Occipital lobe (tissue), 3 donors: ENCODE measurements at places on chromosomes 7 and 10. TPM values are rescaled to one million over a fixed set of nuclear protein-coding genes. Genes with fewer than 3 reads are reported as not detected.

DNA sequence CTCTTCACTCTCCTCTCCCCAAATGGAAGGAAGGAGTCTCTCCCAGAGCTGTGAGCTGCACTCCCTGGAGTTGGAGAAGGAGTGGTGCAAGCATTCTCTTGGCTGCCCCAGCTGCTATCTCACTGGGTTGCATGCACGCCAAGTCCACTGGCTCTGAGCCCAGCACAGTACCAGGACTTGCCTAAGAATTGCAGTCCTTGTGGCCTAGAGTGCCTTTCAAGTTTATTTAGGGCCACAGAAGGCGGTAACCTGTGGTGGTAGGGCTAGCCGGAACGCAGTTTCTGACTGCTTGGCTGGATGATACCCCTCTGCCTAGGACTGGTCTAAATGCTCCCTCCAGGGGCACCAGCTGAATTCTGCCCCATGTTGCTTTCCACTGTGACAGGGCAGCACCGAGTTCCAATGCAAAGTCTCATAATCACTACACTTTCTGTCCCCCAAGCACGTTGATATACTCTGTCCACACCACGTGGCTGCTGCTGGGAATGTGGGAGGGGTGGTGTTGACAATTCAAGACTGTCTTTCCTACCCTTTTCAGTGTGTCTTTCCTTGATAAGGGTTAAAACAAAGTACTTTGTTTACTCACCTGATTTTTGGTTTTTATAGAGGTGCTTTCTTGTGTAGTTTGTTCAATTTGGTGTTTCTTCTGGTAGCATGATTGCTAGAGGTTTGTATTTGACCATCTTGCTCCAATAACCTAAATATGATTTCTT is 57.0 kb downstream of the PHTF2 start:
- DNase-seq = no peak

DNA sequence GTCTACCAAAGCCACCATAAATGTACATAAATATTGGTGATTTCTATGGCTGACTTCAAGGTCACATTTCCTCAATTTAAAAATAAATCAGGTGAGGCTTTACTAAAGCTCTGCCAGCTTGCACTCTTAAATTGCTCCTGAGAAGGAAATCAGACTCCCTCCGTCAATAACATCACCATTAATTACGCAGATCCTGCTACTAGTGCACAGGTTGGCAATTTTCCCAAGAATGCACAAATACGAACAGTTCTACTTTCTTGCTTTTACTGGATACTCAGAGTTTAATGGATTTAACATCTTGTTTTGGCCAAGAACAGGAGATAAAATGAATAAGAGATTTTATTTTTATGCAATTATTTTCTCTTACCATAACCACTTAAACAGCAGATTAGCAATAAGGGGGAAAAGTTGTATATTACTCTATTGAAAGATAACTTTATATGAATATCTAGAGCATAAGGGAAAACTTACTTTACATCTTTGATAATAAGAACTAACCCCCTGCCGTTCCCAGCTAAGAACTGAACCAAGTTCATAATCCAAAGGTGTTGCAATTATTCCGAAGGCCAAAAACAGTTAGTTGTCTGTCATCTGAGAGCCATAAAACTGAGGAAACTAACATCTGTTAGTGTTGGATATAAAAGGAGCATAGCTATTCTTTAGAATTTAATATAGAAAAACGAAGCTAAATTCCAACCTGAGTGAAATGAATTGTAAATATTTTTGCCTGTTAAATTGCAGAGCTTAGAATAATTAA is 140.5 kb downstream of the TWIST1 start:
- DNase-seq = no peak

- no peak for DNase-seq
Measured at GRCh38 chr10:76990561-76990960, 647.0 kb downstream of the KCNMA1 start.

DNA sequence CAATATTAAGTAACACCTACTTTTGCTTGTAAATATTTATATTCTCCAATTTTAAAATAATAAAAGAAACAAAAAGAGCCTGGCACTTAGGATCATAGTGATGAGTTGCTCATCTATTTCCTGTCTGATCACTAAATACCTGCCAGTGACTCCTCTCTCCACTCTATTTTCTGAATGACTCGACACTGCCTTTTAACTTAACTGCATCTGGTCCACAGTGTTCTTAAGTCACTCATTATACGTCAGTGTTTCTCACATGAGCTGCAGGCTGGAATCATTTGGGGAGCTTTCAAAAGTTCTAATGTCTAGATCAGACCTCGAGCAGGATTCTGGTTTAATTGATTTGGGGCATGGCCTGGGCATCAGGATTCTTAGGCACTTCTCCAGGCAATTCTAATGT is 78.0 kb upstream of the AGBL3 start:
- no peak for DNase-seq

- no peak for DNase-seq
Measured at GRCh38 chr10:69181433-69181832, 1.4 kb downstream of the SUPV3L1 start.

- DNase-seq = no peak
Measured at GRCh38 chr10:93147281-93147680, 73.6 kb downstream of the CYP26A1 start.

DNA sequence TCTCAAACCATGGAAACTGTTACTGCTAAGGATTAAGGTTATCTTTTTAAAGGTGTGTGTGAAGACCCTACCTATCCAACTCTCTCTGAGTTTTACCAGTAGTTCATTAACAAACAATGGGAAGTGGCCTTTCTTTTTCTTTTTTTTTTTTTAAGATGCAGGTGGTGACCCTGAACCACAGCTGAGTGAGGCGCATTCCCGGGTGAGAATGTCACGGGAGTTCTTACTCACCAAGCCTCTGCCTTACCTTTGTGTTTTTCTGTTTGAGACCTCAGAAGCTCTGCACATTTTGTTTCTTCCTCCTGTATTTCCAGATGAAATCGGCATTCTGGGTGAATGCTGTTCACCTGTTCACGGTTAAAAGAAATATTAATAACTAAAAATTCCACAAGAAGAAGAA is 2.5 kb downstream of the VIPR2 start:
- DNase-seq = no peak

DNA sequence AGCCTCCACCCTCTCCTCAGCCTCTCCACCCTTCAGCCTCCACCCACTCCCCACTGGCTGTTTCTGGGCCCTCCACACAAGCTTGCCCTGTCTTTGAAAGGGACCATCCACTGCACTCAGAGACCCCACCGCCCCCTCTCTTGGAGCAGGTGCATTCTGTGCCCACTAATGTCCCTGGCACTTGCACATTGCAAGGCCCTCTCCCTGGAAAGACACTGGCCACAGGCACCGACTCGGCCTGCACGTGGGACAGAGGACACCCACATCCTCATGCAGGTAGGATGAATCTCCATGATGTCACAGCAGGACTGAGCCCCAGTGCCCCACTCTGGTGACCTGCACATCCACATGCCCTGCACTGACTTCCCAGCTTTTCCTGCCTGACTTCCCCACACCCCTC is 36.8 kb upstream of the EBF3 start:
- DNase-seq = no peak

DNA sequence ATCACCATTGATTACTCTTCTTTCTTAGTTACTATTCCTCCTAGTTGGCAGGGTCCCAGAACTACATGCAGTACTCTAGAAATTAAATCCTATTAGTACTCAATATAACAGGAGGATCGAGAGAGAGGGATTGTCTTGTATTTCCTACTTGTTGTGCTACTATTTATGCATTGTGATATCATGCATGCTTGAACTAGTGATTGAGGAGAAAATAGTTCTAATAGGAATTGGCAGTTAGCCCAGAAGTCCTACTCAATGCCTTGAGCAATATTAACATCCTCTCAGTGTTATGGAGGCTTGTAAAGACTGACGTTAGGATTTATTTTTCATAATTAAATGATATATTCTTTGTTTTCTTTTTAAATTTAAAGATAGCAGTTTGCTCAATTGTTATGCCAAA is 67.4 kb downstream of the FOXP2 start:
- no peak for DNase-seq

DNA sequence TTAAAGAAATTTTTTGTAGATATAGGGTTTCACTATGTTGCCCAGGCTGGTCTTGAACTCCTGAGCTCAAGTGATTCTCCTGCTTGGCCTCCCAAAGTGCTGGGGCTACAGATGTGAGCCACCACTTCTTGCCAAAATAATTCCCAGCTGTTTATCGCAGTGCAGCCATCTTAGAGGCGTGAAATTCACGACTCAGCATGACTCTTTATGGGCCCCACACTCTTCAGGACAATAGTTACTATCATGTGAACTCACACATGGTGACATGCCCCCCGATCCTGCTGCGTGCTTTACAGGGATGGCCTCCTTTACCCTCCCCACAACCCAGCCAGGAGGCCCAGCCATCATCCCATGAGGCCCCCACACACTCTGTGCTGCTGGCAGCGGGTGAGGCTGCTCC is 4.6 kb downstream of the COX19 start:
- no peak for DNase-seq

GRCh38 chr10:132723330-132723970 is 62.5 kb downstream of the NKX6-2 start:
- no peak for DNase-seq

GRCh38 chr7:36261019-36261754 is 108.1 kb downstream of the EEPD1 start:
- no peak for DNase-seq

DNA sequence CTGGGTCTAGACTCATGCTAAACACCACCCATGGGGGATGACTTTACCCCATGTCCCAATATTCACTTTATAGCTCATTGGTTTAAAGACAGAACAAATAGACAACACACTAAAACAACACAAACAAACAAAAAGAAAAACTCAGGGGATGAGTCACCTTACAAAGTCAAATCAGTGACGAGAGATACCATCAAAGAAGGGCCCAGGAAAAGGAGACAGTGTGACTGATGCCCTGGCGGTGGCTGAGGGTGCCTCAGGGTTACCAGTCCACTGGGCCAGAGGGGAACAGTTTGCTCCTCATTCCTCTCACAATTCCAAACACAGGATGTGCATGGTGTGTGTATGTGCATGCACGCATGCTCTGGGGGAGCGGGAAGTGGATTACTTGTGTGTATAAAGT is 171.3 kb upstream of the PRKCQ start:
- no peak for DNase-seq

DNA sequence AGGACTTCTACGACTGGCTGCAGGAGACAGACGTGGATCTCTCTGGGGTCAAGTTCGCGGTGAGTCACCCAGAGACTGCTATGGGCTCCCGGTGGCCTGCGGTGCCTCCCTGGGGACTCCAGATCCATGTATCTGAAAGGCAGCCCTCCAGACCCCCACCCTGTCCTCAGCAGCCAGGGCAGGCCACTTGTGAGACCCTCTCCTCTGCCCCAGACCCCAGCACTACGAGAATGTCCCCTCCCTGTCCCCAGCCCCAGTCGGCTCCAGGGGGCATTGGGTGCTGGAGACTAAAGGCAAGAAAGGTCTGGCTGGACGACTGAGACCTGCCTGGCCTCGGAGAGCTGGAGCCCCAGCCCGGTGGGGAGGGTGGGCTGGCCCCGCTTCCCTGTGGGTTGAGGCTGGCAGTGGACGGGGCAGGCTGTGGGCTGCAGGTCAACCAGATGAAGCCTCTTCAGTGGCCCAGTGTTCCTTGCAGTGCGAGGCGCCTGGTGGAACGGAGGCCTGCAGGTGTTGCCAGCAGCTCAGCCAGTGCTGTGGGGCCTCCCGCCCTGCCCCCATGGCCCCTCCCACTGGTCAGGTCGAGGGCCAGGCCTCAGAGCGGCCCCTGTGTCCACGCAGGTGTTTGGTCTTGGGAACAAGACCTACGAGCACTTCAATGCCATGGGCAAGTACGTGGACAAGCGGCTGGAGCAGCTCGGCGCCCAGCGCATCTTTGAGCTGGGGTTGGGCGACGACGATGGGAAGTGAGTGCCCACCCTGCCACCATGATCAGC is 13.8 kb downstream of the TMEM120A start:
- DNase-seq = no peak

GRCh38 chr7:47039089-47039648 is 542.7 kb downstream of the TNS3 start:
- no peak for DNase-seq

DNA sequence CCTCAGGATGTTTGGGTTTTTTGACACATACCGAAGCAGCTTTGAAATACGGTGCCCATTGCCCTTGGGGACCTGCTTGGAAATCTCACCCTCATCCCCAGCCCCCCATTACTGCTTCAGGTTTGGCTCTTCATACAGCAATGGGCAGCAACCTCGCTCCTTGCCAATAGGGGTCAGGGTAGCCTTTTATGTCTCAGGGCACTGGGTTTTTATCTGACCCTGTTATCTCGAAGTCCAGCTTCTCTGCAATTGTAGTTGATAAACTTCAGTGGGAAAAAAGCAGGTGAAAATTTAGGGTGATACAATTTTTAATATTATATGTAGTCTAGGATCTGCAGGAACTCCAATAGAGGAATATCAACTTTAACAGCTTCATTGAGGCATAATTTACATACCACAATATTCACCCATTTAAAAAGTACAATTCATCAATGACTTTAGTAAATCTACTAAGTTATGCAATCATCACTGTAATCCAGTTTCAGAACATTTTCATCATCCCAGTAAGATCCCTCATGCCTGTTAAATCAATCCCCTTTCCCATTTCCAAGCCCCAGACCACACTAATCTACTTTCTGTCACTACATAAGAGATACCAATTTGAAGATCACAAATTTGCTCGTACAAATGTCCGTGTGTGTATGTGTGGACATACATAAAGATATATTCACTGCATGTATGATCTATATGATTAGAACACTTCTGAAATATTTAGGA is 386.2 kb downstream of the KCNMA1 start:
- DNase-seq = no peak

DNA sequence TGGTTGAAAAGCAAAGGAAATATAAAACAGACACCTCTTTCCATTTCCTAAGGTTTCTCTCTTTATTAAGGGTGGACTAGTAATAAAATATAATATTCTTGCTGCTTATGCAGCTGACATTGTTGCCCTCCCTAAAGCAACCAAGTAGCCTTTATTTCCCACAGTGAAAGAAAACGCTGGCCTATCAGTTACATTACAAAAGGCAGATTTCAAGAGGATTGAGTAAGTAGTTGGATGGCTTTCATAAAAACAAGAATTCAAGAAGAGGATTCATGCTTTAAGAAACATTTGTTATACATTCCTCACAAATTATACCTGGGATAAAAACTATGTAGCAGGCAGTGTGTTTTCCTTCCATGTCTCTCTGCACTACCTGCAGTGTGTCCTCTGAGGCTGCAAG is 154.4 kb upstream of the LANCL2 start:
- DNase-seq = no peak

- no peak for DNase-seq
Measured at GRCh38 chr10:129396021-129396722, 70.9 kb upstream of the MGMT start.

GRCh38 chr10:79367426-79368189 is 20.3 kb downstream of the PPIF start:
- DNase-seq = no peak

DNA sequence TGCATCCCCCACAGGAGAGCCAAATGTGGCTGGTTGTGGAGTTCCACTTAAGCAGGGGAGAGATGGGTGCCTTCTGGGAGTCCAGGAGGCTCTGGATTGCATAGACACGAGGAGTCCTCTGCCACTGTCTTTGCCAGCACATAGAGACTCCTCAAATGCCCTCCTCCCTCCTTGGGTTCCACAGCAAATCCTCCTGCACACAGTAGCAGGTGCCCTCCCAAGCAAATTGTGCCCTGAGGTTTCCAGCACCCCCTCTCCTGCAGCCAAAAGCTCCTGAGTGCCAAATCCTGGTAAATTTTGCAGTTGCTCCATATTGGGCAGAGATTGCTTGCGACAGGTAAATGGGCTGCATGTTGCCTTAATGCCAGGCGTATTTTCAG is 5.8 kb downstream of the EVX1 start:
- DNase-seq = no peak

Gene NUTM2A
- total RNA-seq = 1.2 TPM

Gene LIPK
- total RNA-seq = not detected

Gene SLC13A1
- total RNA-seq = not detected

Gene NEUROD6
- total RNA-seq = 600 TPM

Gene ITIH5
- 14.3 TPM for total RNA-seq

Gene UBTD1
- total RNA-seq = 1.1 TPM

Gene GRM3
- 179 TPM for total RNA-seq

Gene PDSS1
- 22.3 TPM for total RNA-seq
